ENCODE measurements at places on chromosomes 3 and 15.

DNA sequence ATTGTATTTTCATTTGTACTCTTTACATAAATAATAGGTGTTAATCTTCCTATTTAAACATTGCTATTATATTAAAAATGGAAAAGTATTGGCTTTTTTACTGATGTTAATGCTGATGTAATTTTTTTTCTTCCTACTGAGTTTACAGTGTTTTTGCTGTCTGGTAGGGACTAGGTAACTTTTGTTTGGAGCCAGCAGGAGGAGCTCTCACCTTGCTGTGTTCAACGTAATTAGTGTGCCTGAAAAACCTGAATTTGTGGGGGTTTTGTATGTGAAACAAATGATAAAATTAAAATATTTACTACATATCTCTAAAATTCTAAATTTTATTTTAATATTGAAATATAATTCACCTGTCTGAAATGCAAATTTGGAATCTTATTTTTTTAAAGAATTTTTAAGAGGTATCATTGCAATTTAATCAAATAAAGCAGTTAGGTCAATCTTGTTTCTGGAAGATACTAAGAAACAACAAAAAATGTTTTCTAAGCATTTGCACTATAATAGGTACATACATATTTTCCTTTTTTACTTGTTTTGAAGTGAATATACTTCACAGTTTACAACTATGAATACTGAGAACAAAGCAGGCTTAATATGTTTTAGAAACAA, 48.8 kb downstream of the EPHA6 start:
- DNase-seq, result peak; percentile 63

DNA sequence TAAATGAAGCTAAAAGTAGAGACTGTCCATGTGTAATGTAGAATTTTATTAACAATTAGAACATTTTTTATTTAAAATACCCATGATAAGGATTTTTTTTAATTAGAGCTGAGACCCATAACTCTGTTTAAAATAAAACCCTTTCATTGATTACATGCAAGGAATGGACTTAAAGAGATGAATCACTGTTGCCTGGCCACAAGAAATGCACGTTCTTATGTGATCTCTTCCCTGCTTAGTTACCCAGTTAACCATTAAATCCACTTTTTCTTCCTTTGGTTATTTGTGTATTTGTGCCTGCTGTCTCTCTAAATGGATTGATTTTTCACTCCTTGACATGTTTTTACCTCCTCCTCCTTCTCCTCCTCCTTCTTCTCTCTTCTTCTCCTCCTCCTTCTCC, 83.3 kb upstream of the SLITRK3 start:
- DNase-seq, result no peak

GRCh38 chr3:12984023-12984823, 89.0 kb downstream of the IQSEC1 start:
- peak; percentile 92 for DNase-seq

DNA sequence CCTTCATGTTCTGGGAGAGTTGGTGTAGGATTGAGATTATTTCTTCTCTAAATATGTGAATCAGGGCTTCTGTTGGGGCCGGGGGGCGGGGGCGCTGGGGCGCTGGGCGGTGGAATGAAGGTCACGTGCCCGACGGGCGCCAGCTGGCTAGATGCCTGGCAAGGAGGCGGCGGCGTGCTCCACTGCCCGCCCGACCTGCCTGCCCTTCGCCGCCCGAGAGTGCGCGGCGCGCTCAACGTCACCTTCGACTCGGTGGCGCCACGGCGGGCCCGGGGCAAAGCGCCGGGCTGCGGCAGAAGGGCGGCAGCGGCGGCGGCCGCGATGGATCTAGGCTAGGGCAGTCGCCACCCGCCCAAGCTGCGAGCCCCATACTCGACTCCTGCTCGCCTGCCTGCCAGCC, 47.0 kb upstream of the LHFPL4 start:
- peak; percentile 46 for DNase-seq

GRCh38 chr3:193830791-193831191, 237.8 kb downstream of the OPA1 start:
- no peak for DNase-seq

DNA sequence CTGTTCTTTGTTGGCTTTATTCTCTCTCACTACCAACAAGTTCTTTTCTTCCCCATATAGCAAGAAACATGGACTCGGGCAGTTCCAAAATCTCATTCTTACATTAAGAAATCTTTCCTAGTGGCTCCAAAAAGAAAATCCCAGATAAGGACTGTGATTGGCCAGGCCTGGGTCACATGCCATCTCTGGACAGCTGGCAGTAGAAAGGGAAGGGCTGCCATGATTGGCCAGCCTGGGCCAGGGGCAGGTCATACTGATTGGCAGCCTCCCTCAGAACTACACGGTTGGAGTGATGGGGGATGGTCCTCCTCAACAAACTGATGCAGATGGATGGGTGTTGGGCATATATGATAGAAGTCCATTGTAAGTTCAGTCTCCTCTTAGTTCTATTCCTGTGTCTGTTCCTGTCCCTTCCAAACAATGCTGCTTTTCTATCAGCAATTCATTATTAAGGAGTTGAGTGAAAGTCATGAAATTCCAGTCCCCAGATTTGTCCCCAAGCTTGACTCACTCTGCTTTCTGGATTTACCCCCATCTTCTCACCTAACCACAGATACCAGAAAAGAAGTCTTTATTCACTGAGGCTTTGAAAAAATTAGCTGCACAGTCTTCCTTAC, 175.5 kb downstream of the ATG7 start:
- DNase-seq, result no peak

GRCh38 chr3:106570426-106570825, 701.6 kb upstream of the CBLB start:
- DNase-seq, result no peak

DNA sequence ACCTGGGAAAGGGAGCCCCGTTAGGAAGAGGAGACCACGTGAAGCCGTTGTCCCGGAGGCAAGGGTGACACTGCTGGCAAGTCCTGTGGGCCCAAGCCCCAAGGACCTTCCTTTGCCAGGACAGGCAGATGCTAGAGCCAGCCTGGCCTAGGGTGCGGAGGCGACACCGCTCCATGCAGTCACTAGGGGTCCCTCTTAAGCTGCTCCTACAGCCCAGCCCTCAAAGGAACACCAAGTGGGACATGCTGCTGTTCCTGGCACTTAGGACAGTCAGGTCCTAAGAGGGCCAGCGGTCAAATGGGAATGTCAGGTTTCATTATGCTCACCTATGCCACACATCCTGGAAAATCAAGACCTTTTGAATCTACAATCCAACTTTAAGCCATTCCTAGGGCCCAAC, 59.7 kb downstream of the RPN1 start:
- DNase-seq, result peak; percentile 61

GRCh38 chr3:69094467-69095205, 9.9 kb downstream of the ARL6IP5 start:
- peak; percentile 90 for DNase-seq

GRCh38 chr3:182947888-182948287, 32.5 kb downstream of the DCUN1D1 start:
- DNase-seq, result peak; percentile 75

DNA sequence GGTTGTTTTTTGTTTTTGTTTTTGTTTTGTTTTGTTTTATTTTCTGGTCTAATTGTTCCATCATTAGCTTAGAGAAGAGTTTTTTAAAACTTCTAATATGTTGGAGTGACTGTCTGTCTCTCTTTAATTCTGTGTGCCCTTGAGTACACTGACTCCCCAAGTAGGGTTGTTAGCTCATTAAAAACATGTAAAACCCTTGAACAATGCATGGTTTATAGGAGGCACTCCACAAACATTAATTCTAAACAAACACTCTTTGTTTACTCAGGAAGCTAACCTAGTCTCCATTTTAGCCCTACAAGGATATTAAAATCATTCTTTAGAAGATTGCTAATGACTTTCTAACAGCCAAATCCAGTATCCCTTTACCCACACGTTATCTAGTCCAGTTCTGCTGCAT, 100.5 kb downstream of the CGGBP1 start:
- DNase-seq, result no peak

GRCh38 chr15:23567921-23568320, 2.4 kb downstream of the MKRN3 start:
- no peak for DNase-seq

DNA sequence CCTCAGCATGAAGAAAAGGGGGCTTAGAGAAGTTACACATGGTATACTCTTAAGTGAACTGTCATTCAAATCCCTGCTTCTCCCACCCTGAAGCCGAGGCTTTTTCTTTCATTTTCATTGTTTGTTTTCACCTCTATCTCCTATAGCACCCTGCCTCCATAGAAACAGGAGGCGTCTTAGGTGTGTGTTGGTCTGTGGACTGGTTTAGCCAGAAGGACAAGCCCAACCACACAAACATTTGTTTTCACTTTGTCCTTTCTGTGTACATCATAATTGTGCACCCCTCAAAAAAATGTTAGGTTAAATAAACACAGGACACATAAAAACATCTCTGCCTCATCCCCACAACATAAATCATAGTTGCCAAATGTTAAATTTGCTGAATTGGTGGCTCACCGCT, 73.3 kb upstream of the UBE2E2 start:
- no peak for DNase-seq

- DNase-seq, result no peak
Observed at GRCh38 chr3:45560281-45560971, 34.1 kb upstream of the LIMD1 start.

DNA sequence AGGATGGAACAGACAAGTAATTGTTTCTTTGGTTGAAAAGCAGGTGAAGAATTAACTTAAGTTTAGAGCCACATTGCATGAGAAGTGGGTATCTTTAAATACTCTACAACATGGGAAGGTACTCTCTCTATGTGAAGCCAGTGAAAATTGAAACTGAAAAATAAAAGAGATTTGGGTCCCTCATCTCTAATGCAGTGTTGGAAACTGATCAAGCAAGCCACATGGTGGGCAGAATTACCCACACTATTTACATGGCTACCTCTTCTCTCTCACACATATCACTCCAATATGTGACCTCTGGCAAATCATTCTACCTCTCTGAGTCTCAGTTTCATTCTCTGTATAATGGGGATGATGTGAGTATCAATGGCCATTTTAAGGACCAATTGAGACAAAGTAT, 339.0 kb downstream of the IL5RA start:
- DNase-seq, result no peak

GRCh38 chr15:64742385-64742784, 33.0 kb downstream of the RBPMS2 start:
- DNase-seq, result no peak

GRCh38 chr15:40511472-40512133, 40.8 kb downstream of the CHST14 start:
- peak; percentile 60 for DNase-seq
